Neuronal stem cell (in vitro differentiated cells): ENCODE measurements at places on chromosomes 6 and 20.

DNA sequence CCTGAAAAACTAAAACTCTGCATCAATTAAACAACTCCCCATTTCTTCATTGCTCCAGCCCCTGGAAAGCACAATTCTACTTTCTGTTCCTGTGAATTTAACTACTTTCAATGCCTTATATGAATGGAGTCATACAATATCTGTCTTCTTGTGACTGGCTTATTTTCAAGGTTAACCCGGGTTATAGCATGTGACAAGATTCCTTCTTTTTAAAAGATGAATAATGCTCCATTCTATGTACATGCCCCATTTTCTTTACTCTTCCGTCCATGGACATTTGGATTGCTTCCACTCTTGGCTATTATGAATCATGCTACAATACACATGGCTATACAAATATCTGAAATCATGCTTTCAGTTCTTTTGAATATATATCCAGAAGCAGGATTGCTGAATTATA lies 334.9 kb upstream of the ID4 start:
- no peak for DNase-seq

DNA sequence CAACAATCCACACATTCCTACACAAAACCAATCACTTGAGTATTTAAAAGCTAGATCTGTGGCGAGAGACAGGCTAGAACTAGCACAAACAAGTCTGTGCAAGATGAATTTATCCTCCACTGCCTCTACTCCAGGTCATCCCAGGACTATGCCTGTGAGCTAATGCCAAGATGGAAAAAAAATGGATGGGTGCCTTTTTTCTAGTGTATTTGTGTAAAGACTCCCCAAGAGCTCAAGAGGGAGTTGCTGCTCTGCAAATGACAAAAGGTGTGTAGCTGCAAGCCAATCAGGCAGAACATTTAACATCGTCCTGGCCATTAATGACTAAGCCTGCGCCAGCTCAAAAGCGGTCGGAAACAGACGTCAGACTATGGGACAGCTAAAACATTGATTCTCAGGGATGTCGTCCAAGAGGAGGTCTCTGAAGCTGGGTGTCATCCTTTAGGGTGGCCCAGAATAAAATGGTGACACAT lies 21.9 kb downstream of the ATXN1 start:
- DNase-seq, result no peak

DNA sequence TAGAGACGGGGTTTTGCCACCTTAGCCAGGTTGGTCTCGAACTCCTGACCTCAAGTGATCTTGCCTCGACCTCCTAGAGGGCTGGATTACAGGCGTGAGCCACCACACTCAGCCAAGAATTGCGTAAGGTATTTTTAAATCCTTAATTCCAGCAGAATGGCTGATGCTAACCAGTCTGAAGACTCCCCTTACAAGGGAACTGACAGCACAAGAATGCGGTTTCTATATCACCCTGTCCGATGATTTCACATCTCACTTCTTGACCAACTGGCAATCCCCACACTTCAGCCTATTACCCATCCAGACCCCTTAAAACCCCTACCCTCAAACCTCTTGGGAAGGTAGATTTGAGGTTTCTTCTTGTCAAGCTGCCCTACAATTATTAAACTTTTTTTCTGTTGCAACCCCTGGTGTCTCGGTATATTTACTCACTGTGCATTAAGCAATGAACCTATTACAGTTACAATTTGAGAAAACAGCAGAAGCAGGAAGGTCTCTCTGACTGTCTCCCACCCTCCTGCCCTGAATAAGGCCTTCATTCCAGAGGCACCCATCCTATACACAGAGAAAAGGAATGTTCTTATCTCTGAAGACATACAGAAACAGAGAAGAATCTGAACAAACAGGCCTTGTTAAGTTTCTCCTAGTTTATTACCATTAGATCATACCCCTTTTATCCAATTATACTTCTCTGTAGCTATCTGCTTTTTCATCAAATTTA lies 164.9 kb downstream of the ARHGAP18 start:
- no peak for DNase-seq

DNA sequence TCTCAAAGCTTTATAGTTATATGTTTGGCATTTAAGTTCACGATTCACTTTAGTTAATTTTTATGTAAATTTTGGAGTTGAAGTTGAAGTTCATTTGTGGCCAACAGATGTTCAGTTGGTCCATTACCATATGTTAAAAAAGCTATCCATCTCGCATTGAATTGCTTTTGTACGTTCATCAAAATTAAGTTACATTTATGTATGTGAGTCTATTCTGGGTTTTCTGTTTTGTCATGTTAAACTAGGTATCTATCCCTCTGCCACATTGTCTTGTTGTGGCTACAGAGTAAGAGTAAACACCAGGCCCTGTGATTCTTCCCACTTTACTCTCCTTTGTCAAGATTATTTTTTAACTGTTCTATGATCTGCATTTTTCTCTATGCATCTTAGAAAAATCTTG lies 237.3 kb downstream of the BMP2 start:
- no peak for DNase-seq

DNA sequence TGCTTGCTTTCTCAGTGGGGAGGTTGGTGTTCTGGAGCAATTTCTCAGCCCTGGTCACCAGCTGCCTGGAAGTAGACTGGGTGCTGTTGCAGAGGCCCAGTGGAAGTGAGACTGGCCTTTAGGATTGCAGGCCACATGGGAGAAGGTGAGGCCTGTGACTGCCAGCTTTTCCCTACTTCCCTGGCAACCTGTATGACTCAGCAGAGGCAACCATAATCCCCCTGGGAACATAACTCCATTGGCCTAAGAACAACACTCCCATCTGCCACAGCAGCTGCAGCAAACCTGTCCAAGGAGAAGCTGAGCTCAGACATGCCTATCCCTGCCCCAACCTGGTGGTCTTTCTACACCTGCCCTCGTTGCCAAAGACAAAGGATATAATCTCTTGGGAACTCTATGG lies 473.5 kb upstream of the SPTLC3 start:
- no peak for DNase-seq

- no peak for DNase-seq
Observed at GRCh38 chr6:158730541-158730907, 80.7 kb downstream of the SYTL3 start.

GRCh38 chr6:89160331-89161092 lies 14.7 kb downstream of the PM20D2 start:
- DNase-seq, result no peak

DNA sequence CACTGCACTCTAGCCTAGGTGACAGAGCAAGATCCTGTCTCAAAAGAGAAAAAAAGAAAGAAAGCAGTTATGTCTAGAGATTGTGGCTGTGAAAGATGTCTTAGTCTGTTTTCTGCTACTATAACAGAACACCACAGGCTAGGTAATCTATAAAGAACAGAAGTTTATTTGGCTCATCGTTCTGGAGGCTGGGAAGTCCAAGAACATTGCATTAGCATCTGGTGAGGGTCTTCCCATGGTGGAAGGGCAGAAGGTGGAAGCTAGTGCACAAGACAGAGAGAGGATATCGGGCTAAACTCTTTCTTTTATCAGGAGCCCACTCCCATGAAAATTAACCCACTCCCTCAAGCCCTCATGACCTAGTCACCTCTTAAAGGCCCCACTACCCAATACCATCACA lies 16.2 kb upstream of the RALY start:
- no peak for DNase-seq

GRCh38 chr6:44190715-44191114 lies 26.0 kb upstream of the MYMX start:
- no peak for DNase-seq

DNA sequence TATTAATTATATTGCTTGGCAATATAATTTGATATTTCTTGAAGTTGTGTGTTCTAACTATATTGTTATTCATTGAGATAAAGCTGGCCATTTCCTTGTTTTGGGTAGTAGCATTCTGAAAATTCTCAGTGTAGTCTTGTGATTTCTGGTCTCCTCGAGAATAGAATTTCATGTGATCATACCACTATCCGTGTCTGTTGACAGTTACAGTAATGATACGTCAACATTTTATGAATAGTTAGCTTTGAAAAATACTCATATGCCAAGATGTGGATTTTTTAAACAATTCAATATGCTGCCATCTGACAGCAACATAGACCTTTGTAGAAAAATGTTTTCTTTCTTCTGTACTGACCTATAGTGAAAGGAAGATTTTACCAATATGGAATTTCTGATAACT lies 723.7 kb upstream of the SLC35B3 start:
- no peak for DNase-seq

GRCh38 chr6:166472636-166473035 lies 89.9 kb upstream of the MPC1 start:
- no peak for DNase-seq

DNA sequence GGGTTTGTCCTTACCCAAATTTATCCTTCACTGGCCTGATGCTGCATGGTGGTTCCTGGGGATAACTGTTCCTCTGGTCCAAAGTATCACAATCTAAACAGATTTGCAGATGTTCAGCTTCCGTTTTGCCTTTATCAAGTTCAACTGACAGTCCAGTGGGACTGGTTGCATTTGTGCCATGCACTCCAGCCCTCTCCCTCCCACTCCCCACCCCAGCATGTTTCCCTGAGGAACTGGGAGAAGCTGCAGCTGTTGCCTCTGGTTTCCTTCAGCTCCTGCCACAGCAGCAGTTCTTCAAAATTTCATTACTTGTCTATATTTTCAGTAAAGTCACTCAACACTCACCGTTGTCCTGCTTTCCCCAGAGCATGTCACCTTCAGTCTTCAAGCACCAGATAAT lies 39.5 kb upstream of the KIF16B start:
- DNase-seq, result no peak

GRCh38 chr20:8909596-8909995 lies 159.3 kb upstream of the PLCB4 start:
- DNase-seq, result no peak

DNA sequence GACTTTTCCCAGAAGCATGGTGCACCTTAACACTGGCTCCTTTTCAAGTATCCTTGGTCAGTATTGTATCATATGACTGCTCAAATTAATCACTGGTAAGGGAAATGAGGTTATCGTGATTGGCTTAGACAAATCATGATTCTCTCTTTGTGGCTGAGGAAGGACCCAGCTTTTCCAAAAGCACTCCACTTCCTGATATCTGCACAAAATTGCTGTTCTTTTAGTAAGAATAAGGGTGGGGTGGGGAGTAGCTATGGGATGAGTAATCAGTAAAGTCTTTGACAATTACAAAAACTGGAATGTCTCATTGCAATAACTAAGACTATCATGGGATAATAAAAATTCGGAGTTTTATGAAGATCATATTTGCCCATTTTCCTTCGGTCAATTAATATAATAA lies 9.0 kb upstream of the RIPPLY2 start:
- no peak for DNase-seq

DNA sequence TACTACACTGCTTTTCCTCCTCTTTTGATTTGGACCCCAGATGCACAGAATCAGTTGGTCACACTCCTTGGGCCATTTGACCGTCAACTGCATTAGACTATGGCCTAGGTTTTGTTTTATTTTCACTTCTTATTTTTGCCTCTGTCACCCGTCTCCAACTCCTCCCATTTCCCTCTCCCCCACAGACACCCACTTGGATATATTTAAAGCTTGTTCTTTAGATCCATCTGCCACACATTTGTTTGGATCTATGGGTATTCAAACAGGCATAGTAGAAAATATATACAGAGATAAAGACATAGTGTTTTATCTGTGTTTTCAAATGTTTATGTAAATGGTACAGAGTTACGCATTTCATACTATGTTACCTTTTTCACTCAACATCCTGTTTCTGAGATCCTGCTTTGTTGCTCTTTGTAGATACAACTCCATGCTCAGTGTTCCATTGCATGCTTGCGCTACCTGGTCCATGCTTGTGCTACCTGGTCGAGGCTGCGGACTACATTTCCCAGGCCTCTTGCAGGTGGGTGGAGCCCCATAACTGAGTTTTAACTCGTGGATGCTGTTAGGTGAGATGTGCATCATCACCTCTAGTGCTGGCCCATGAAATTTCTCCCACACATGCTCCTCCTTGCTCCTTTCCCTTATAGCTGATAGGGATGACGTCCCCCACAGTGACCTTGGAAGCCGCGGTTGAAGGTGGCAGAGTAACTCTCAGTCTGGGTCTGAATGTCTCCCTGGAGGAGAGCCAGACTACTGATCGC lies 11.5 kb upstream of the PREX1 start:
- no peak for DNase-seq

GRCh38 chr6:45886776-45887175 lies 128.9 kb downstream of the CLIC5 start:
- DNase-seq, result no peak

DNA sequence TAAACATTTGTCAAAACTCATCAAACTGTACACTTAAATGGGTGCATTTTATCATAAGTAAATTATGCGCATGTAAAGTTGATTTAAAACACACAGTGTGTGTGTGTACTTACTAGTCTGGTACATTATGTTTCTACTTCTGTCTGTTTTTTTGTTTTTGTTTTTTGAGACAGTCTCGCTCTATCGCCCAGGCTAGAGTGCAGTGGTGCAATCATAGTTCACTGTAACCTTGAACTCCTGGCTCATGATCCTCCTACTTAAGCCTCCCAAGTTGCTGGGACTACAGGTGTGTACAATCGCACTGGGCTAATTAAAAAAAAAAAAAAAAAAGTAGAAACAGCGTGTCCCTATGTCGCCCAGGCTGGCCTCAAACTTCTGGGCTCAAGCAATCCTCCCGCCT lies 23.0 kb upstream of the FKBP5 start:
- DNase-seq, result no peak

DNA sequence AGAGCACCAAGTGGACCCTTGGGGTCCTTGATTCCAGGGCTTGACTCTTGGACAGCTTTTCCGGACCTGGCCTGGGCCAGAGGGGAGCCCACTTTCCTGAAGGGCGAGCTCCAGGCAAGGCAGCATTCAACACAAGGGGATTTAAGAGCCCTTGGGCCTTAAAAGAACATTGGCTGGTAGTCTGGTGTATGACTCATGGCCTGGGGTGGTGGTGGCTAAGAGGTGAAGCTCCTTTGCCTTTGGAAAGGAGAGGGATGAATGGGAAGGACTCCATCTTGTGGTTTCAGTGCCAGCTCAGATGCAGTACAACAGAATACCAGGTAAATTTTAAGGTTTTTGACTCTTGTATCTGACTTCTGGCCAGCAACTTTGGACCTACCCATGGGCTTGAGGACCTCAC lies 760.7 kb downstream of the GRIK2 start:
- no peak for DNase-seq

DNA sequence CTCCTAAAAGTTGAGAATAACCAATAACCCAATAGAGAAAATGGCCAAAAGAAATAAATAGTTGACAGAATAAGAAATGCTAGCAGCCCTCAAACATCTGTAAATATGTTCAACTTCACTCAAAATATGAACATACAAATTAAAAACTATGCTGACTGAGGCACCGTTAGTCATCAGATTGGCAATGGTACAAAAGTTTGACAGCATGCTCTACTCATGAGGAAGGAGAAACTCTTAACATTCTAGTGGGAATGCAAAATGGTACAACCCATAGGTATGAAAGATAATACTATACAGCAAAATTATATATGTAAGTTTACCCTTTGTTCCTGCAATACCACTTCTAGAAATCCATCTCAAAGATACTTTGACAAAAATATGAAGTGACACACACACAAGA lies 1.6 kb upstream of the ZSCAN12 start:
- DNase-seq, result no peak

DNA sequence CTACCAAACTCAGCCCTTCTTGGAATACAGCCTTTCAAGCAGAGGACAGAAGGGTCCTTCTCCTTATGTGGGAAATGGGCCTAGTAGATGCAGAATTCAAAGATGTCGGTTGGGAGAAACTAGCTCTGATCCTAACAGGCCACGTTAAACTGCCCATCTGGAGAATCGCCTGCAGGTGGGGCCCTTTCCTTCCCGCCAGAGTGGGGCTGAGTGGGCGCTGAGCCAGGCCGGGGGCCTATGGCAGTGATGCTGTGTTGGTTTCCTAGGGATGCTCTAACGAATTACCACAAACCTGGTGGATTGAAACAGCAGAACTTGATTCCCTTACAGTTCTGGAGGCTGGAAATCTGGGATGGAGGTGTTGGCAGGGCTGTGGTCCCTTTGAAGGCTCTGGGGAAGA lies 9.1 kb downstream of the MAPK13 start:
- no peak for DNase-seq
